ENCODE measurements at places on chromosomes 4 and X.

DNA sequence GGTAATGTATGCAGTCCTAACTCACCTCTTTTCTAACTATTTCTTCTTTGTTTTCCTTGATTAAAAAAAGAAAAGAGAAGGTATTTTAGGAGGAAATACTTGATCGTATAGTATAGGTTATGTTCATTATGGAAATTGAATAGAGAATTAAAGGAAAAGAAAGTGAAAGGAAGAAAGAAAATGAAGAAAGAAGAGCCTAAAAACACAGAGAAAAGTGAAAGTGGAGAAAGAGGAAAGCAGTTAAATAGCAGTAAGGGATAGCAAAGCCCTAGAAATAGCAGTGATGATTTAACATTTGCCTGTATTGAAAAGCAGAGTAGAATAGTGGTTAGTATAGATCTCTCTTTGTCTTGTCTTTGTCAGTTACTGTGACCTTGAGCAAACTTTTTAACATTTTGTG, 37.0 kb downstream of the MRPL1 start:
- no peak for DNase-seq

GRCh38 chr4:48197643-48198237, 63.7 kb upstream of the TXK start:
- no peak for DNase-seq

- no peak for DNase-seq
These were observed 144.8 kb upstream of the PLAC1 start for GRCh38 chrX:134803060-134803459.

DNA sequence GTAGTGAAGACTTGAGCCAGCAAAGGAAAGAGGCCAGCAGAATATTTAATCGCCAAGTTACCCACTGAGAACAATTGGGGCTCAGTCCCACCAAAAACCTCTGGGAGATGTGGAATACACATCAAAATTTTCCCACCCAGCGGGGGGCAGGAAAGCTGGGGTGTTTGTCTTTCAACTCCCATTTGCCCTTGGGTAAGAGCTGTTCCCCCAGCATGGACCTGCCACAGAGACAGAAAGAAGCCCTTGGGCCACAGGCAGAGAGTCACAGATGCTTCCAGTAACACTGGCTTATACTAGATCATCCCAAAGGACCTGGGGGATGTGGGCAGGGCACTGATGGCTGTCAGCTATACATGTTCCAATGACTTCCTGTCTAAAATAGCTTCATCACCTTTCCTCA, 18.9 kb upstream of the FBXW7 start:
- no peak for DNase-seq

- no peak for DNase-seq
These were observed 75.7 kb downstream of the HAUS3 start for GRCh38 chr4:2166253-2166652.

All from esophagus squamous epithelium (tissue), 5 donors.